ENCODE measurements at places on chromosomes 7 and 10.

- DNase-seq: no peak
Observed at GRCh38 chr7:92517631-92518030, 10.7 kb downstream of the PEX1 start.

GRCh38 chr10:69091143-69091651, 3.3 kb downstream of the SRGN start:
- no peak for DNase-seq

GRCh38 chr10:74909670-74910069, 83.3 kb downstream of the KAT6B start:
- DNase-seq: no peak

- DNase-seq: peak; percentile 81
Observed at GRCh38 chr10:101052285-101052684, 9.5 kb upstream of the KAZALD1 start.

- DNase-seq: no peak
Observed at GRCh38 chr10:103192089-103192450, 1.0 kb downstream of the NT5C2 start.

DNA sequence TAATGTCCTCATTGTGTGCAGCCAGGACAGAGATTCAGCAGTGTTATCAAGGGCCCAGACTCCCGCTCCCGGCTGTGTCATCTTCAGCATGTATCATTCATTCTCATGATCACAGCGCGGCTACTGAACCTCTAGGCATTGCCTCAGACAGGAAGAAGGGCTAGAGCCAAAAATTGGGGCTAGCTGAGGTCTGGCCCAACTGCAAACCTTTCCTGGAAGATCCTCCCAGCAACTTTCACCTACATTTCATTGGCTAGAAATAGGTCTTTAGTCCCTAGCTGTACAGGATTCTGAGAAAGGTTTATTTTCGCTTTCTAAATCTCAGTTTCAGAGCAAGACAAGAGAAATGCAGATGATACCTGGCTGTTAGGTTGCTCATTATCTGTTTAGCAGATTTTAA, 81.9 kb downstream of the CREM start:
- DNase-seq: no peak

DNA sequence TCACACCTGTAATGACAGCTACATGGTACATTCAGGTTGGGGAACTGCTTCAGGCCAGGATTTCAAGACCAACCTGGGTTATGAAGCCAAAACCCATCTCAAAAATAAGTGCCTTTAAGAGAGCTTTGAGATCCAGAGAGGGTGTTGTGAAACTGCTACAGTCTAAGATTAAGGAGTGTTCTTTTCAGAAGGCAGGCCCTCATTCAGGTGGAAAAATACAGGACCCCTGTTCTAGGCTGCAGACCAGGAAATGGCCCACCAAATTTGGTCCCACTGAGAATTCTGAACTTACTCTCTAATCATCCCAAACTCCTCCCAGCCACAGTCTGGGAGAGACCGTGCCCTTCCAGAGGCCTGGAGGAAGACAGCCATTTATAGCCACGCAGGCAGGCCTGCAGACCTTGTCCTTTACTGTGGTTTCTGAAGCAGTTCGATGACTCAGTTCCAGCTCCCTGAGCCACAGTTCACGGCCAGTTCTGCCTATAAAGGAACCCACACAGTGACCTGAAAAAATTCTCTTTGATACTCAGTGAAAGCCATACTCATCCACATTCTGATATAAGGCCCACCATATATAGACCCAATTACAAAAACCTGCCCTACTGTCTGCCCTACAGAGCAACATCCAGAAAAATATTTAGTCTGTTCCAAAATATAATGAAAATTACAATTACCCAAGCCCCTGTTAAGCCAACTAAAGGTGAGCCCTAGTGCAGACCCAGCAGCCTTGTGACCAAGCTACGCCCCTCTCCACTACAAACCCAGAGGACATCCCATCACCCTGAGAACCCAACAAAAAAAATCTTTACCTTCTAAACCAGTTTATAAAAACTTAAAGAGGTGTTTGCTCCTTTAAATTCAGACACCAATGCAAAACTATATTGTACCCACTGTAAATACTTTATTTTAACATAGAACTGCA, 21.2 kb downstream of the ZNF680 start:
- peak; percentile 76 for DNase-seq

DNA sequence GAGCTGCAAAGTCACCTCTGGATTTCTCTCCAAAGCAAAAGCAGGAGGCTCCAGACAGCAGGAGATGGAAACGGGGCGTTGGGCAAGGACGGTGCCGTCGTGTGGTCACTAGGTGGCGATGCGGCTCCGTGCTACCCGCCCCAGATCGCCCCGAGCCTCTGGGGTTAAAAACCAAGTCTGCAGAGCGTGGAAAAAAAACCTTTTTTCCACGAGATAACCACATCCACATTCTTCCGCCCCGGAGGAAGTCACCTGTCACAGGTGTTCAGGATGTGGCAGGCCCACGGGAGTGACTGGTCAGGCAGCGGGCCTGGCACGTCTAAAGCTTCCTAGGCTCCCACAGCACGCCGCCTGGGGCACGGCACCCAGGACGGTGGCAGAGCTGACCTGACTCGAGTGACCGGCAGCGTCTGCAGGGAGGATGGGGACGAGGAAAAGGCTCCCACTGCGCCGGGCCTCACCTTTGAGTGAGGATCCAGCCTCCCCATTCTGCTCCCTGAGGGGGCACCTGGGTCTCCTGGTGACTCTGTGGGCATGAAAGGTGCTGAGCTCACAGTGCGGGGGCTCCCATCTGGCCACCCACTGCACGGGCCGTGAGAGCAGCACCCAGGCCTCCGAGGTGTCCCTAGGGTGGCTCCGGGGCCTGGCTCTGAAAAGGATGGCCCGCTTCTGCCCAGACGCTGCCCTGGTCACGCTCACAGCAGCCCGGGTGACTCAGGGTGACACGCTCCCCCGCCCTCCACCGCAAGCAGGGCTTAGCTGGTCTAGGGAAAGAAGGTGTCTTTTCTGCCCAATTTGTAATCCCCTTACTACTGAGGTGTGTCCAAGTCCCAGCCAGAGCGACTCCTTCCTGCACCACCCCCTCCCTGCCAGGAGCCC, 71.3 kb upstream of the TNRC18 start:
- no peak for DNase-seq

DNA sequence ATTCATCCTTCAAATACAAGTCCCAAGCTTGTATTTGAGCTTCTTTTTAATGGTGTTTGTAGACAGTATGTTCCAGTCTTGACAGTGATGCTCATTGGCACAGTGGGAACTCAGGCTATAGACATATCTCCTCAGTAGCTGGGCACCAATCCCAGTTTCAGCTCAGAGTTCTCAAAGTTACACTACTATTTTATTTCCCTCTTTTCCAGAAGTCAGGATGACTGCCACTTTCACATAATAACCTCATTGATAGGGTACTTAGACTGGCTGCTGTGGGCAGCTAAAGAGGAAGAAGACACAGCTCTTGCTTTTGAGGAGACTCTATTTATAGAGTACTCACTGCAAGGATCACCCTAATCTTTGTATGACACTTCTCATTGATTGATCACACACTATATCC, 2.4 kb downstream of the GBF1 start:
- no peak for DNase-seq

DNA sequence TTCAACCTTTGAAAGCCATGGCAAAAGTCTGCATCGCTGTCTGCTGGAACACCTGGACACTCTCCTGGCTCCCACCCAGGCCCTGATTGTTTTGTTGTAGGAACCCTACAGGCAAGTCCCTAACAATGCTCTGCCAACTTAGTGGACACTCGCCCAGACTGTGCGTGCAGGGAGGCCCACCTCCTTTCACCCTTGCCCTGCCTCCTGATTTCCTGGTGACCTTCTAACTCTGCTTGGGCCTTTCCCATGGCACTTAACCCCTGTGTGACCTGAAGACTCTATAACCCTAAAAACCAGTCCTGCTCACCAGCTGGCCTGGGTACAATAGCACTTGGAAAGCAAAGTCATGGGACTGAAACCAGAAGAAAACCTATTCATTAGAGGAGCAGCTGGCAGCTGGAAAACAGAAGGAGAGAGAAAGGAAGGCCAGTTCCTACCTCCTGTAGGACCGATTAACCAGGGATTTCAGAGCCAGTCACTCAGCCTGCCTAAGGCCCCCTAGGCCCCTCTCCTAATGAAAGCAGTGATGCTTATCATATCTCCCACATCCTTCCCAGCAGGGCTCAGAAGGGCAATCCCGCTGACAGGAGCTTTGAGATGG, 82.7 kb upstream of the KMT2E start:
- DNase-seq: no peak

All from ascending aorta (tissue), 2 donors.